ENCODE measurements at places on chromosomes 13 and 19. TPM values are rescaled to one million over a fixed set of nuclear protein-coding genes. Genes with fewer than 3 reads are reported as not detected.

DNA sequence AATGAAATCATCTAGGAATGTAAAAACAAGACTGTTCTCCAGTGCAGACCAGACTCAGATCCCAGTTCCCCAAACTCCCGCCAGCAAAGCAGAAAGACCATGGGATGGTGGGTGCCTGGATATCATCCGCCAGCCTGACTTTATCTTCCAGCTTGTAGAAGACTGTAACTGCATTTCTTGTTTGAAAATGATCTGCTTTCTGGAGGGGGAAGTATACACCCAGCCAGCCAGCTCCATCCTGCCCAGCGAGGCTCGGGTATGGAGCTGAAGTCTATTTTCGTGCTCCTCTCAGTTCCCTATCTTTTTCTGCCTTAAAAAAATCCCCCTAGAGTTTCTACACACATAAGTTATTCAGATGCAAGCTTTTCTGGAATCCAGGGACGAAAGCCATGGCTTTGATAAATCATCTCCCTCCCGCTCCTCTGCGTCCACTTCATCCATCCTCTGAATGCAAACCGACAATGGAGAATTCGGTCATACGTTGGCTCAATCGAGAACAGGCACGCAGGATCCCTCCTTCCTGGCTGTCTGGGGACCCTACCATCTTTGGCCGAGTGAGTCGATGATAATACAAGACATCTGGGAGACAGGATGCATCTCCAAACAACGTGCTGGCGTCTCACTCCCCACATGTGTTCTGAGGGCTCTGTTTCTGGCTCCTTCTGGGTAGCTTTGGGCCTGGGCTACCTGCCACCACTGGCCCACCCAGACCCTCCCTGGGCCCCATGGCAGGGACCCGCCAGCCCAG, 31.2 kb downstream of the CEBPG start:
- DNase-seq: no peak

- peak; percentile 61 for DNase-seq
Observed at GRCh38 chr13:94435604-94436226, 43.8 kb downstream of the DCT start.

DNA sequence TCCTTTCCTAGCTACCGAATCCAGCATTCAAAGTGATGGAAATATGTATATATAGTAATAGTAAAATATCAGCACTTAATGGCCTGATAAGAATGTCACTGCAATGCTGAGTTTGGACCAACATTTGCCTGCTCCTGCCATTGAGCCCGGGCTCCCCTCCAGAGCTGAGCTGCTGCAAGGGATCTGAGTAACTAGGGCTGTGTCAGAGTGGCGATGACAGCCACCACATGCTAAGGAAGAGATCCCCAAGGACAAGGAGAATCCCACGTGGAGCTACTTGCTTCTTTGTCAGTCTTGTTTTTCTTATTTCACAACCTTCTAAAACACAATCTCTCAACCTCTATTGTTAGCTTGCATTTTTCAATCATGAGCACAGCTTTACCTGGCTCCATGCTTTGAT, 19.5 kb upstream of the ALOX5AP start:
- DNase-seq: no peak

DNA sequence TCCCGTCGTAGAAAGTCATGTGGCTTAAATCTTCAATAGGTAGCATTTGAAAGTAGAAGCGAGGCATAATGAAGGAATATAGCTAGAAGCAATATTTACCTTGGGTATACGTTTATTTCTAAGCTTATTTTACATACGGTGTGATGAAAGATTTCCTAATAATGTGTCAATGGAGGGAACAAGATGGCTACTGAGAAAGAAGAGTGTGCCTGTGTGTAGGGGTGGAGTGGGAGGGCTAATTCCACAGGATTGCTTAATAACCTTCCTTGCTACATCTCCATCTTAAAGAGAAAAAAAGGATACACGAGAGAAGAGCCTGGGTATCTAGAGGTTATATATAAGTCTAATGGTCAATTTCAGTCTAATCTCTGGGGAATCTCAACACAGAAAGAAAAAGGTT, 2.0 kb downstream of the SPART start:
- DNase-seq: no peak

DNA sequence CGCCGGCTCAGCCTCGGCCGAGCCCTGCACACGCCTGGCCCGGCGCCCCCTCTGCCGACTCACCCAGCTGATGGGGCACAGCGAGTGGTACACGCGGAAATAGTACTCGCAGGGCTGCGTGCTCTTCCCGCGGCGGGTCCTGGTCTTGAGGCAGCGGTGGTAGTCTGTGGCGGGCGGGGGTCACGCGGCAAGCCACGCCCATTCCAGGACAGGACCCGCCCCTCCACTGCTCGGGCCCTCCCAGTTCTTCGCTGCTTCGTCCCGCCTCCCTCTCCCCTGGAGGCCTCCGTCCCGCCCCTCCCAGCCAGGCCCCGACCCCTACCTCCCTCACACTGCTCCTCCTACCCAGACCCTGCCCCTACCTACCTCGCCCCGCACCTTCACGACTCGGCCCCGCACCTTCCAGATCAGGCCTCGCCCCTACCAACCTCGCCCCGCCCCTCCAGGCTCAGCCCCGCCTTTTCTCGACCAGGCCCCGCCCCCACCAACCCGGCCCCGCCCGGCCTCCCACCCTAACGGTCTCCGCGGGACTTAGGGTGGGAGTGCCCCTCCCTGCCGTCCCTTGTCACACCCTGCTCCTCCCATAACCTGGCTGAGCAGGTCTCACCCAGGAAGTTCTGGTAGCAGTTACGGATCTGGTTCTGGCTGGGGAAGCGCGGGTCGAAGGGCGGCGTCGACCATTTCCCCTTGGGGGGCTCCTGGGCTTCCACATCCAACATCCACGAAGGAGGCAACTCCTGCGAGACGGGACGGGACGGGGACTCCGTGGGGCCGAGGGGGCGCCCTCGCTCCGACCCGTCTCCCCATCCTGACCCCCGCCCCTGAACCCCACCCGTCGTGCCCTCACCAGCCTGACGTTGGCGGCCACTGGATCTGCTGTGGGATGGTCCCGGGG, 469 bp downstream of the COX6B2 start:
- peak; percentile 84 for DNase-seq

DNA sequence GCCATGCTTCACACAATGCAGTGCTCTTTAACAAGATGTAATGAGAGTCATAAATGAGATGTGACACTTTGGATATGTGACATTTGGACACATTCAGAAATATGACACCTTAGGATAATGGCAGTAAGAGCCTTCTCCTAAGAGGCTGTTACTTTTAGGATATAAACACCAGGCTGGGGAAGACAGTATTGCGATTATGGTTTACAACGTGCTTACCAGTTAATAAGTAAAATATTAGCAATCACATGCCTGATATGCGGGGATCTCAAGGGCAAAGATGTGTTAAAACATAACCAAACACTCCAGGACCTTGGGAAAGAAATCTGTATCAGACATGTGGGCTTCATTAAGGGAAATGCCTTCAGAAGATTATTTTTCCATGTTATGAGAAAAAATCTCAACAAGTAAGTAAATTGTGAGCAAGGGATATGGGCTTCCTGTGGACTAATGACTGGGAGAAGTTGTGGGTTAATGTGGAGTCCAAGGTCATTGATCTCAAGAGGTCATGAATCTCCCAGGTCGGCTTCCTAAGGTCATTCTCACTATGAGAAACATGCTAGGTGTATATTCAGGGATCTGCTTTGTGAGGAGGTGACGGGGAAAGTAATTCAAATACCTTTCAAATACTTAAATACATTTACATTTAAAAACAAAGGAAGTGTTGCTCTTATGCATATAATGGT, 105.3 kb downstream of the STARD13 start:
- no peak for DNase-seq

GRCh38 chr13:110293649-110294048, 13.3 kb downstream of the COL4A1 start:
- DNase-seq: no peak

DNA sequence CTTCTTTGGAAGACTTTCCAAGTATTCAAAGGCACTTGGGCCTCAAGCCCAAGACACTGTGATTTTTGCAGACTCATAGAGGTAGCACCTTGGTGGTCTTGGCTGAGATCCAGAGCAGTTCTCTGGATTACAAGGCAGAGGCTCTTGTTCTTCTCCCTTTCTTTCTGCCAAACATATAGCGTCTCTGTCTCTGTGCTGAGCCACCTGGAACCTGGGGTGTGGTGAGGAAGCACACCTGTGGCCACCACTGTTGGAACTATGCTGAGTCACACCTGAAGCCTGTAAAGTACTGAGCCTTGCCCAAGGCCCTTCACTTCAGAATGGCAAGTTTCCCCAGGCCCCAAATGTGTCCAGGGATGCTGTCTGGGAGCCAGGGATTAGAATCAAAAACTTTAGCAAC, 127.5 kb downstream of the FREM2 start:
- DNase-seq: no peak

DNA sequence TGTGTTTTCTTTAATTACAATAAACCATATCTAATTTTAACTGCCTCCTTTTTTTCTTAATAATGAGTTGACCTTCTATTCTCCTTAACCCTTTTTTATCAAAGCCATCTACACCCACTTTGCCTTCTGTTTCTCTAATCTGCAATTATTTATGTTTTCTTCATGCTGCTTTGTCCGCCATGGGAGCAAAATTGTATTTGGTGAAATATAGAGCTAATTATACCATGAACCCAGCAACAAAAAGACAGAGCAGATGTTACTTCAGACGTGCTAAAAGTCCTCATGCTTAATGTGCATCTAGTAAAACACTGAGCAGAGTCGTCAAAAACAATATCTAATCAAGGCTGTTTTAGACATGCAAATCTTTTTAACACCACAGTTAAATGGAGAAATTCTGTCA, 264.7 kb downstream of the DACH1 start:
- no peak for DNase-seq

DNA sequence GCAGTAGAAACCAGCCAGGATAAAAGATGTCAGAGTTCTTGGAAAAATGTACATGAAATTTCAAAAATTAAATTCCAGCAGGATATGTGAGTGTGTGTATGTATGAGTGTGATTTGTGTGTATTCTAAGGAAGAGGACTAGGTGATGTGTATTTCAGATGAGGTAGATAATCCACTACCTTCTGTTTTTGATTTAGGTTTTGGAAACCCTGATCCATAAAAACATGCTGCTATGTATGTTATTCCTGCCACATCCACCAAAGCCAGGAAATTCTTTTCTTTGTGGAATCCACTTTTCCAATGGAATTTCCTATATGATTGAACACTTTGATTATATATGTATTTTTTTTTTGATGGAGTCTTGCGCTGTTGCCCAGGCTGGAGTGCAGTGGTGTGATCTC, 276.9 kb downstream of the UQCRFS1 start:
- DNase-seq: no peak

- DNase-seq: no peak
Observed at GRCh38 chr19:15640294-15640903, at the start of gene CYP4F3. TSS of gene CYP4F3 (plus strand) at chr19:15640897. CDS start at chr19:15641416, 519 bp downstream.

GRCh38 chr13:29964181-29964845, 113.9 kb upstream of the UBL3 start:
- no peak for DNase-seq

DNA sequence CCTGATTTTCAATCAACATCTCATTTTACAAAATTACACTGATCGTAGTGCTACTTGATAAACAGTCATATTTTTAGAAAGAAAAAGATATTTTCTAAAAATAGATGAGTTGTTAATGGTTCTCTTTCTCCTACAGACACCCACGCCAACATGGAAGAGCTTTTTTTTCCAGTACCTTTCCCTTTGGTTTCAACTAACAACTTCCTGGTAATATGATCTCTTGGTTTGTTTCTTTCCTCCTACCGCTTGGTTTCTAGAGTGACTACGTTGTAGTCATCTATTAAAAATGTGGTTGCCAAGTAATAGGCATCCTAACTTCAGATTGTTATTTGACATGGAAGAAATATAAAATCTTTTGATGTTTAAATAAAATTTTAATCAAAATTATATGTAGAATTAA, 189.0 kb downstream of the LACC1 start:
- no peak for DNase-seq

DNA sequence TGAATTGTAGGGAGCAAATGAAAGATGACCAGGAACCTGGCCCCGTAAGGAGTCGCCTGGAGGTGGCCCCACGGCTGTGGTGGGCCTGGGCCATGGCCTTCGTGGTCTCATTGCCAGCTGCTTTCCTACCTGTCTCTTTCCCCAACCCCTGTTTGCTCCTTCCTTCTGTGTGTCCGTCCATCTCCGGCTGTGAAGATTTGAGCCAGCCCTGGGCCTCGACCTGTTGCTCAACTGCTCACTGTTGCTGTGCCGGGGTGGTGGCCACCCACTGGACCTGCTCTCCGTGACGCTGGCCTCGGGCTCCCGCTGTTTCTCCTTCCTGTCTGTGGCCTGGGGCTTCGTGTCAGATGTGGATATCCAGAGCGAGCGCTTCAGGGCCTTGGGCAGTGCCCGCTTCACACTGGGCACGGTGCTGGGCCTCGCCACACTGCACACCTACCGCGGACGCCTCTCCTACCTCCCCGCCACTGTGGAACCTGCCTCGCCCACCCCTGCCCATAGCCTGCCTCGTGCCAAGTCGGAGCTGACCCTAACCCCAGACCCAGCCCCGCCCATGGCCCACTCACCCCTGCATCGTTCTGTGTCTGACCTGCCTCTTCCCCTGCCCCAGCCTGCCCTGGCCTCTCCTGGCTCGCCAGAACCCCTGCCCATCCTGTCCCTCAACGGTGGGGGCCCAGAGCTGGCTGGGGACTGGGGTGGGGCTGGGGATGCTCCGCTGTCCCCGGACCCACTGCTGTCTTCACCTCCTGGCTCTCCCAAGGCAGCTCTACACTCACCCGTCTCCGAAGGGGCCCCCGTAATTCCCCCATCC, 8.5 kb downstream of the DBP start:
- DNase-seq: no peak

GRCh38 chr13:68667863-68668262, 1437.7 kb upstream of the PCDH9 start:
- DNase-seq: no peak

DNA sequence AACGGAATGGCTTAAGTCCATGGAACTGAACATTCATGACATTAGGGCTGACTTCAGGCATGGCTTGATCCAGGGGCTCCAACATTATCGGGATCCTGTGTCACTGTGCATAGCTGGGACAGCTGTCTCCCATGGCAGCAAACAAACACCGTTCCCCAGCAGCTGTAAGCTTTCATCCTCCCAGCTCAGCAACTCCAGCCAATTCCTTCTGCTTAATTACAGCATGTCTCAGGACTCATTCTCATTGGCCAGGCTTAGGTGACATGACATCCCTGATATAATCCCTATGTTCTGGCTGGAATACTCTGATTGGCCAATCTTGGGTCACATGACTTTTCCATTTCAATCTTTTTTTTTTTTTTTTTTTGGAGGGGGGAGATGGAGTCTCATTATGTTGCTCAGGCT, 10.9 kb upstream of the TLE5 start:
- DNase-seq: no peak

GRCh38 chr19:42081584-42082203, 5.7 kb downstream of the ZNF574 start:
- no peak for DNase-seq

- no peak for DNase-seq
Observed at GRCh38 chr13:27026396-27026795, 145.2 kb downstream of the USP12 start.

The RNF225 gene
- not detected for total RNA-seq

The GPR18 gene
- not detected for total RNA-seq

The TBXA2R gene
- total RNA-seq: 0.09 TPM

The GGN gene
- total RNA-seq: 1.0 TPM

The DCT gene
- 0.09 TPM for total RNA-seq

The RAB3A gene
- 1.1 TPM for total RNA-seq
